Activated T-cell treated with anti-CD3 and anti-CD28 coated beads for 4 hours (primary cell): ENCODE measurements at places on chromosomes 13 and 19.

GRCh38 chr19:49949742-49950589 is 11.0 kb downstream of the SIGLEC11 start:
- no peak for DNase-seq

DNA sequence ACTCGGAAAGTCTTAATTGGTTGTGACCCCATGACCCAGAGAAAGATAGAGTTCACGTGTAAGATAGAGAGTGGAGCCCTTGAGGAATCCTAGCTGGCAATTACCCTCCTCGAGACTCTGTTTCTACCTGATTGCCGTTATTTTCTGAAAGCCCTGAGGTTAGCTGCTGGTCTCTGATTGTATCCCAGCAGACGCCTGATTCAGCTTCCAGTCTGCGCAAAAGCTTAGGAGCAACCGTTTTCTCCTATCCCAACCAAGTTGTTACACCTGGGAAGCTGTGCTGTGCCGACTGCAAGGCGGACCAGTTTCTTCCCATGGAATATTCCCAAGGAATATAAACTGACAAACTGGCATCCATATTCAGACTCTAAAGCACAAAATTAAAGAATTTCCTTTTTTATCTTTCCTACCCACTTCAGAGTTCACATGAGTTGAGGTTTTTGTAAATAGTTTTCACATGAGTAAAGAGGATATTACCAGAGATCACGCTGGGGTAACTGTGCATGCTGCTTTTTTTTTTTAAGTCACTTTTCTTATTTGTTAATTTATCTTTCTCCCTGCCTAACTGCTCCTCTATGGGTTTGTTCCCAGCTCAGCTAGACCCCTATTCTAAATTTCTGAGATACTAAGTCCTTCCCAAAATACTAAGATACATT is 1.5 kb upstream of the TRPC4 start:
- no peak for DNase-seq

DNA sequence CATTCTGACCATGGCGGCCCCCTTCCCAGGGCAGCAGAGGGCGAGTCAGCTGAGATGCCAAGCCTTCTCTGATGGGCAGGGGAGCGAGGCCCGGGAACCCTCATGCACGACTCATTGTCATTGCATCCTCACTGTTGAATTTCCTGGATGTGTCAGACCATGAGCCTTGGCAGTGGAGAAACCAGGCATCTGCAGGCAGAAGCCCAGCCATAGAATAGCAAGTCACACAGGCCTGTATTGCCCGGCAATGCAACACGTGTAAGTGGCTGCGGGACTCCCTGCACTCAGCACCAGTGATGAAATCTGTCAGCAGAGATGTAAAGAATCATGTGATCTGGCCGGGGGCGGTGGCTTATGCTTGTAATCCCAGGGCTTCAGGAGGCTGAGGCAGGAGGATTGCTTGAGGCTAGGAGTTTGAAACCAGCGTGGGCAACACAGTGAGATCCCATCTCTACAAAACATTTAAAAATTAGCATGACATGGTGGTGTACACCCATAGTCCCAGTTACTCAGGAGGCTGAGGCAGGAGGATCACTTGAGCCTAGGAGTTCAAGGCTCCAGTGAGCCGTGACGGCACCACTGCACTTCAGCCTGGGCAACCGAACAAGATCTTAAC is 199.7 kb downstream of the KATNAL1 start:
- no peak for DNase-seq

- DNase-seq, result peak; percentile 7
Measured at GRCh38 chr19:36771261-36772231, 1.1 kb downstream of the ZNF850 start.

DNA sequence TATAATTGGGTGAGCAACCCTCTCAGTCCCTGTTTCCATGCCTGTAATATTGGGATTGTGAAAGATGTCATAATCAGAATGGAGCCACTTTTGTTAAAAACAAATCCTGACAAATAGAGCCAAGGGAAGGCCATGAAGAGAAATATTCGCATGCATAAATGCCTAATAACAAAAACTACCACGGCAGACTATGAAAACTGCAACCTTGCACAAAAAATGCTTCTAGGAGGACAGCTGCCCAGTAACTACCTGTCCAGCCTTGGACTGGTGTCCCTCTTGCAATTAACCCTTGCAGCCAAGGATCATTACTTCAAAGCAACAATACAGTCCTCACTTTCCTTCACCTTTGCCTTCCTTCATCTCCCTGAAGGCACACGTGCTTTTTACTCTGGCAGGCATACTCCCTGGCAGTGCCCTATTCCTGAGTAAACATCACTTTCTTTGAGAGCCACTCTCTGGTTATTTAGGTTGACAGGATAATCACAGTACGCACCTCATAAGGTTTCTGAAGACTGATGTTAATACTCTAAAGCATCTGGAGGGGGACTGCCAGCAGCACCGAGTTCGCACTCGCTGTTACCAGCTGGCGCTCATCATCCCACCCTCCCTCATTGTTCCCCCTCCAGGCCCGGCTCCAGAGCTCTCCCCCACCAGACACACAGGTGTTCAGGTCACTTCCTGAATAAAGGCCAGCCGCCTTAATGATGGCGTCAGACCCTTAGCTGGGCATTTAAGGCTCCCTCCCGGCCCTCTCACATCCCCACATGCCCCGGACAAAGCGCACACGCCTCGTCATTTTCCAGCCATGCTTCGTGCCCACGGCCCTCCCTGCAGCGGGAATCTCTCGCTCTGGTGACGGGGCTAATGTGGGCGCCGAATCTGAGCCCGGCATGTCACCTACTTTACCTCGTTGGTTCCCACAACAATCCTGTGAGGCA is 57.3 kb downstream of the CDADC1 start:
- DNase-seq, result no peak

GRCh38 chr19:6743714-6744380 is 4.4 kb downstream of the TRIP10 start:
- DNase-seq, result no peak

DNA sequence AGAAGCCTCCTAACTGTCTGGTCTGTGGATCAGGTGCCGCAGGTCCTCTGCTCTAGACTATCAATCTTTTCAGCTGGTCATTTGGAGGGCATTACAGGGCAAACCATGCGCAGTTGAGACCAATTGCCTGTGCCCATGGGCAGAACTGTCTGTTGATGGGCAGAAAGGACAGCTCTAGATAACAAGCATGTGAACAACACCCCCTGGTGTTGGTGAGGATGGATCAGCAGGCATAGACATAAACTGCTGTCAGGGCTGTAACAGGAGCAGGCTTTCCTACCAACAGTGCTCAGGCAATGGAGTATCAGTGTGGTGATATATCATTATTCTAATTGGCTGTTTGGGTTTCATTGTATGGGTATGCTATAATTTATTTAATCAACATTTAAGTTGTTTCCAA is 104.7 kb upstream of the KL start:
- no peak for DNase-seq

- no peak for DNase-seq
Measured at GRCh38 chr13:21691928-21692327, 21.1 kb downstream of the FGF9 start.

GRCh38 chr19:48484247-48484893 is 15.2 kb downstream of the CYTH2 start:
- no peak for DNase-seq

- DNase-seq, result no peak
Measured at GRCh38 chr13:45373162-45373547, 32.2 kb upstream of the TPT1 start.

GRCh38 chr13:108574856-108575255 is 54.6 kb upstream of the MYO16 start:
- no peak for DNase-seq

GRCh38 chr13:96822895-96823294 is 171.4 kb downstream of the OXGR1 start:
- DNase-seq, result no peak

GRCh38 chr13:66402546-66402945 is 827.6 kb downstream of the PCDH9 start:
- DNase-seq, result no peak

GRCh38 chr19:52748336-52748950 is 13.6 kb upstream of the ZNF611 start:
- DNase-seq, result no peak

DNA sequence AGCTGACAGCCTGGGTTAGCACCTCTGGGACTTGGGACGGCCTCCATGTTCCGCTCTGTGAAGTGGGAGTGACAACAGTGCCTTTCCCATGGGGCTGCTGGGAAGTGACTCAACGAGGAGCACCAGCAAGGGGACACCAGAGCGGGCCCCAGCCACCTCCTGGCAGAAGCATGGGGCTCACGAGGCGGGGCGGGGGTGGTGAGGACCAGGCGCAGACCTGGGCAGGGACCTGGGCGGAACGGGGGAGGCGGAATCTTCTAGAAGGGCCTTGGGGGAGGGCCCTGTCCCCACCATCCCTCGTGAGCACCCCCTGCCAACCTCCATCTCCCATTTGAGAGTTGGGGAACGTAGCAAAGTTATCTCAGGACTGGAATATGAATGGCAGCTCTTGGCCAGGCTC is 37.9 kb downstream of the KDM4B start:
- DNase-seq, result no peak

DNA sequence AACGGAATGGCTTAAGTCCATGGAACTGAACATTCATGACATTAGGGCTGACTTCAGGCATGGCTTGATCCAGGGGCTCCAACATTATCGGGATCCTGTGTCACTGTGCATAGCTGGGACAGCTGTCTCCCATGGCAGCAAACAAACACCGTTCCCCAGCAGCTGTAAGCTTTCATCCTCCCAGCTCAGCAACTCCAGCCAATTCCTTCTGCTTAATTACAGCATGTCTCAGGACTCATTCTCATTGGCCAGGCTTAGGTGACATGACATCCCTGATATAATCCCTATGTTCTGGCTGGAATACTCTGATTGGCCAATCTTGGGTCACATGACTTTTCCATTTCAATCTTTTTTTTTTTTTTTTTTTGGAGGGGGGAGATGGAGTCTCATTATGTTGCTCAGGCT is 10.9 kb upstream of the TLE5 start:
- DNase-seq, result no peak

GRCh38 chr13:52739468-52740071 is at the start of gene CNMD:
TSS of gene CNMD (minus strand) at chr13:52739820. CDS start at chr13:52739701, 119 bp downstream.
- DNase-seq, result no peak

- peak; percentile 8 for DNase-seq
Measured at GRCh38 chr19:41426952-41427646, at the start of gene B3GNT8. TSS of gene B3GNT8 (minus strand) at chr19:41427374. CDS start at chr19:41426778, 596 bp downstream.

GRCh38 chr19:17420475-17420924 is 653 bp downstream of the MVB12A start:
- no peak for DNase-seq

DNA sequence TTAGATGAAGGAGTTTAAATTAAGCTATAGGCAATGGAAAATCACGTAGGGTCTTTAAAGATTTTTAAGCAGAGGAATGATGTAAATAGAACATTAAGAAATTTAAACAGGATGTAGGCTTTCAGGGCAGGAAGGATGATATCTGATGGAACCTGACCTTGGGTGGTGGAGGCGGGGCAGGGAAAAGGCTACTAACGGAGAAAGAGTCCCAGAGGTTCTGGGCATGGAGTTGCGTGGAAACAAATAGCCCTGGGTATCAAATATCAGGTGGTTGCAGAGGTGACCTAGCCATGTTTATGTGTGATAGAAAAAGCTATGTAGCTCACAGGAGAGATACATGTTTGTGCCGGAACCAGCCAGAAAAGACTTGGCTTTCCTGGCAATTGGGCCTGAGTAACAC is 7.8 kb upstream of the CDK8 start:
- no peak for DNase-seq

GRCh38 chr13:99403458-99403971 is 96.3 kb upstream of the GPR183 start:
- DNase-seq, result no peak

DNA sequence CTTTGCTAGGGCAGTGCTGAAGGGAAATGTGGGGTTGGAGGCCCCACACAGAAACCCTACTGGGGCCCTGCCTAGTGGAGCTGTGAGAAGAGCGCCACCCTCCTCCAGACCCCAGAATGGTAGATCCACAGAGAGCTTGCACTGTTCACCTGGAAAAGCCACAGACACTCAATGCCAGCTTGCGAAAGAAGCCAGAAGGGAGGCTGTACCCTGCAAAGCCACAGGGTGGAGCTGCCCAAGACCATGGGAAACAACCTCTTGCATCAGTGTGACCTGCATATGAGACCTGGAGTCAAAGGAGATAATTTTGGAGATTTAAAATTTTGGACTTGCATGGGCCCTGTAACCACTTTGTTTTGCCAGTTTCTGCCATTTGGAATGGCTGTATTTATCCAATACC is 615.4 kb upstream of the MIR17HG start:
- no peak for DNase-seq

DNA sequence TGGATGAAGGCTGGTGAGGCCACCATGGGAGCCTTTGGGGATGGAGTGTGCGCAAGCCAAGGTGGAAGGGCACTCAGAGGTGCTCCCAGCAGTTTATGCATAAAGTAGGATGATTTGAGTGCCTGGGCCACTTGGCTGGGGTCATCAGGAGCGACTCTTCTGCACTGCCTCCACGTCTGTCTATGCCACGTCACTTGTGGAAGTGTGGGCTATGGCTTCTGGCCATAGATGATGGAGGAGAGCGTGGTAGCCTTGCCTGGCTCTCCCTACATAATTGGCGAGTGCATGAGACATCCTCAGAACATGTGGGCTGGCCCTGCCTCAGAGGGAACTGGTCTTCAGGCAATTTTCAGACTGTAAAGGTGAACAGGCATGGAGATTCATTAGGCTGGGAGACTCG is 182.9 kb downstream of the TEX29 start:
- no peak for DNase-seq

DNA sequence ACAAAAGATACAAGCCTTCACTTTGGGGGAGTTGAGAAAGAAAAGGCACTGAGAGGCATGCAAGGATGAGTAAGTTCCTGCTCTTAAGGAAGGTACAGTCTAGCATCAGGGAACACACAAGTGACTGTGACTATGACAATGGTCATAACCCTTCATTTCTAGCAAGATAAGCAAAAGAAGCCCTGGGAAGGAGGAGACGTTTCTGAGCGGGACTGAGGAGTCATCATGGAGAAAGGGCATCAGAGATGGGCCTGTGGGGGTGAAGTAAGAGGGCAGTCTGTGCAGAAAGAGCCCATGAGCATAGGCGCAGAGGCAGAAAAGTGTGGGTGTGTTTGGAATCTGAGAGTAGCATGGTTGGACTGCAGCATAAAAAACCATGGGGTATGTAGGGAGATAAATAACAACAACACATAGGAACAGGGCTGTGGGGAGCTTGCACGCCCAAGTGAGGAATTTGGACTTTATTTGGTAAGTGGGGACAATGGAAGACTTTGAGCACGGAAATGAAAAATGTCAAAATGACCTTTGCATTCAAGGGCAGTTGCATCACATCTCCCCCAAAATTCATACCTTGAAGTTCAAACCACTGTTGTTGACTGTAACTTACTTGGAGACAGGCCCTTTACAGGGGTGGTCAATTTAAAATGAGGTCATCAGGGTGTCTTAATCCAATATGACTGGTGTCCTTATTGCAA is 86.7 kb downstream of the MBNL2 start:
- no peak for DNase-seq
